GM04503 (cell line): ENCODE measurements at places on chromosomes 1 and 21.

GRCh38 chr21:15804247-15805005 is 74.6 kb downstream of the USP25 start:
- DNase-seq, result no peak

DNA sequence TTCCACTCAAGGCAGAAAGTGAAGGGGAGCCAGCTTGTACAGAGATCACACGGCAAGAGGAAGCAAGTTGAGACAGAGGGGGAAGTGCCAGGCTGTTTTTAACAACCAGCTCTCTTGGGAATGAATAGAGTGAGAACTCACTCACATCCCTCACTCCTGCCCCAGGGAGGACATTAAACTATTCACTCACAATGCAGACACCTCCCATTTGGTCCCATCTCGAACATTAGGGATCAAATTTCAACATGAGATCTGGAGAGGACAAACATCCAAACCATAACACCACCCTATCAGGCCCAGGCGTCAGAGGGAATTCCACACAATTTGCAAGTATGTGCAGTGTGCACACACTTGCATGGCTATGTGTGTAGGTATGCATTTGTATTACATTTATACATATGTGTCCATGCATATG is 62.7 kb downstream of the DMAP1 start:
- DNase-seq, result peak; percentile 39

DNA sequence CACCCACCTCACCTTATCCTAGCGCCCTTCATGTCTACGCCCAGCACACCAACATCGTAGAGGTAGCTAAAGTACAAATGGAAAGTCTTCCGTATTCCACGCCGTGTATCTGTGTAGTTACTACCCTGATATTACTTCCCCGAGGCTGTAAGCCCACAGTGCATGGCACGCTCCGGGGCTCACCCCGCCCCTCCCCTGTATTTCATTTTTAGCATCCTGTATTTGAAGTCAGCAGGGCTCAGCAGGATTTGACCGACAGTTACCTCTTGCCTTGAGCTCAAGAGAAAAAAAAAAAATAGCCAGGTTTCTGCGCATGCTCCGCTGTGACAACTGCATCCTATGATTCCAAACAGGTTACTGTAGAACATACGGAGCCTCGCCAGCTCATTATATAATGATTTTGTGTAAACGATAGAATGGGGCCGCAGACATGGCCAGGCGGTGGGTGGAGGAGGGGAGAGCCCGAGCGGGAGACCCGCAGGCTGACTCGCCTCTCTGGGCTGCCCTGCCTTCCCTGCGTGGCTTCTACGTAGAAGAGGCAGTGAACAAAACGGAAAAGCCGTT is 1.3 kb downstream of the ABCG1 start:
- no peak for DNase-seq

- DNase-seq, result no peak
These were observed 52.4 kb downstream of the HNRNPR start for GRCh38 chr1:23291706-23292105.

DNA sequence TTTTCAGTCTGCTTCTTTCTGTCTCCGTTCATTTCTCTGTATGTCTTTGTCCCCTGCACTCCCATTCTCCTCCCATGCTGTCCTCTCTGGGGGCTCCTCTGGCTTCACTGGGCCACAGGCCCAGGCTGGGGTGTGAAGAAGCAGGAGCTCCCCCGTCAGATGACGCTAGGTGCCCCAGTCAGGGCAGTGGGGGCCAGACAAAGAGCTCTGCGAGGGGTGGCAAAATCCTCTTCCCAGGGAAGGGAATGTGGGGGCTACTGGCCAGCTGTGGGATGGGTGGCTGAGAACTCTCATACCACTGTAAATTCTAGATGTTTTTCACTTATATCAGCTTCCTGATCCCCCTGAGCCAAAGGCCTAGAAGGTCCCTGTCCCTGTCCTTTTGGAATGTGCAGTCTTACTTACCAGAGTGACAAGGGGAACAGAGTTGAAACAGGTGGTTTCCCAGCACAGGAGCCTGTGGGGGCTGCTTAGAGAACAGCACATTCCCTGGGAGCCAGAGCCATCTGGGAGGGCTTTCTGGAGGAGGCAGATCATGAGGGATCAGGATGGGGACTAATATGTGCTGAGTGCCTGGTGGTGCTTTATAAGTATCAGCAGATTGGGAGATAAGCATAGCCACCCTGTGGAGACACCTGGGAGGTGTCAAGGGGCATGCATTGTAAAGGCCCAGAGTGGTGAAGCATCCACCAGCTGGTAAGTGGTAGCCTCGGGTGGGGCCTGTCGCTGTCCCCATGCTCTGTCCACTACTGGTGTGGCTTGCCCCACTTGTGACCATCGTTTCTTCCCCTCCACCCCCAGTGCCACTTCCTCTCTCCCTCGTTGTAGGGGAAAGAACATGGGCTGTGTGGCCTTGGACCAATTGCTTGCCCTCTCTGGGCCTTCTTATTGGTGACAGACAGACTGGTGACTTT is 10.1 kb upstream of the PADI1 start:
- no peak for DNase-seq

DNA sequence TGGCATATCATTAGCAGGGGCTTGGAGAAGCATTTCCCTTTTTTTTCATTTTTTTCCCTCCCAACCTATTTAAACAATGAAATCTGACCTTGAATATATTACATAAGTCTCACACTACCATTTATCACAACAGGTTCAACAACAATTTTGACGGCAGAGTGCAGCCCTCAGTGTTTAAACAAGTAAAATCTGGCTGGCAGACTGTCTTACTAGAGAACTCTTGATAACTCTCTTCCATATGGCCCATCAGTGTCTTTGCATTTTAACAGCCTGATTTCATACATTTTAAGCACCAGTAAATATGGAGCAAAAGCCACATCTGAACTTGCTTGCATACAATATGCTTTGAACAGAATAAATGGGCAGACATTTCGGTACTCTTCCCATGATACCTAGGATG is 213.0 kb downstream of the KCTD3 start:
- DNase-seq, result no peak

DNA sequence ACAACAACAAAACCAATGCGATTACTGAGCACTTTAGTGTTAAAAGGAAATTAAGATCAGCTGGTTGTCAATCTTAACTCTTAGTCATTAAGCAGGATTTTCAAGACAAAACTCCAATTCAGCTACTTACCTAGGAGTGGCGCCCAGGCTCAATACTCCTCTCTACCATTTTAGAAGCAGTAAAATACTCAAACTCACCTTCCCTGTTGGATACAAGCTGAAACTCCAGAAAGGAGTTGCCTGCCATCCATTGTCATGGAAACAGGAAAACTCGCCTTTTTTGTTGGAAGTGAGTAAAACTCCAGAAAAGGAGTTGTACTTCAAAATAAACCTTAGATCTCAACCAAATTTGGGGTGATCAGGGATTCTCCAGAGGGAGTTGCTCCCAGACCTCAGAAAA is 127.0 kb upstream of the F3 start:
- no peak for DNase-seq

DNA sequence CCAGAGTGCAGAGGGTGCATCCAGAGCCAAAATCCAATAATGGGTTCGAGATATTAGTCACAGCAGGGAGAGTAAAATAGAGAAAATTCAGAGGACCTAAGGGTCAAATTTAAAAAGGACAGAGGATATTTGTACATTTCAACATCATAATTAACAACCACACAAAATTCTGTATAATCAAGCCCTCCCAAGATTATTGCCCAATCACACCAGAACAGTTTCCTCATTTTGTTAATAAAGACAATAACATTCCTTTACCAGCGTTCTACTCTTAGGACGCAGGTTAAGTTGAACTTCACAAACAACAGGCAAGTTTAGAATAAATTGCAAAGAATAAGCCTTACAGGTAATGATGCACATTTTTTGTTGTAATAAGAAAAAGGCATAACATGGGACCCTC is 462.8 kb downstream of the PTPRC start:
- DNase-seq, result no peak

- DNase-seq, result no peak
These were observed 42.3 kb downstream of the ACTL8 start for GRCh38 chr1:17797478-17797877.

DNA sequence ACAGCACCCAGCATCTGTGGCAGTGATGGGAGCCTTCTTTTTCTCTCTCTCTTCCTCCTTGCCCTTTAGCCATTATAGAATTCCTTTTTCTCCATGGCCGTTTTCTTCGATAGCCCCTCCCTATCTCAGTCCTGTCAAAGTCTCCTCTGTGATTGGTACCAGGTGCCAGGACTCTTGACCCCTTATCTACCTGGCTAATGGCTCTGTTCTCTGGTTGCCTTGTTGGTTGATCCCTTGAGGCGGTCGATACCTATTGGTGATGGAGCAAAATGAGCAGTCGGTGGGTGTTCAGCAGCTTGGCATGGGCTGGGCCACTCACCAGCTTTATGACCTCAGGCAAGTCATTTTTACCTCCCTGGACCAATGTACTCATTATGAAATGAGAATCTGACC is 2.0 kb downstream of the ATF3 start:
- no peak for DNase-seq

GRCh38 chr1:210416681-210417080 is 88.0 kb downstream of the HHAT start:
- DNase-seq, result no peak

DNA sequence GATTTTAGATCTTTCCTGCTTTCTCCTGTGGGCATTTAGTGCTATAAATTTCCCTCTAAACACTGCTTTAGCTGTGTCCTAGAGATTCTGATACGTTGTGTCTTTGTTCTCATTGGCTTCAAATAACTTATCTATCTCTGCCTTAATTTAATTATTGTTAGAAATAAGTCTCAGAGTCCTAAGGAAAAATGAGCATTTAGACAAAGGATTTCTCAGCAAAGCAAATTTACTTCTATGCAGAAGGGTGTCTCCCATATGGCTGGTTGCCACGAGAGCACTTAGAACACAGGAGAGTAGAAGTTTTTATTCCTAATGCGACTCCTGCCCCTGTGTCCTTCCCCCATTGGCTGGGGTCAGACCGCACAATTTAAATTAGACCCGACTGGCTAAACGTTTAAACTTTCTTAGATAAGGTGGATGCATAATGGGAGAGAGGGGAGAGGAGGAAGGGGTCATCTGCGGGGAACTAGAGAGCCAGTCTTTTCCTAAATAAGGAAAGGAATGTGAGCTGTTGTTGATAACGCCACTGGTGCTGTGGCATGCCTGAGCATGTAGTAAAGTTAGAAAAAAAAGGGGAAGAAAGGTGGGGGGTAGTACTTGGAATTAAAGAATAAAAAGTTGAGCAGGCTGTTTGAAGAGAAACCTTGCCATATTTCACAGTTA is 170.2 kb downstream of the DYRK1A start:
- no peak for DNase-seq

DNA sequence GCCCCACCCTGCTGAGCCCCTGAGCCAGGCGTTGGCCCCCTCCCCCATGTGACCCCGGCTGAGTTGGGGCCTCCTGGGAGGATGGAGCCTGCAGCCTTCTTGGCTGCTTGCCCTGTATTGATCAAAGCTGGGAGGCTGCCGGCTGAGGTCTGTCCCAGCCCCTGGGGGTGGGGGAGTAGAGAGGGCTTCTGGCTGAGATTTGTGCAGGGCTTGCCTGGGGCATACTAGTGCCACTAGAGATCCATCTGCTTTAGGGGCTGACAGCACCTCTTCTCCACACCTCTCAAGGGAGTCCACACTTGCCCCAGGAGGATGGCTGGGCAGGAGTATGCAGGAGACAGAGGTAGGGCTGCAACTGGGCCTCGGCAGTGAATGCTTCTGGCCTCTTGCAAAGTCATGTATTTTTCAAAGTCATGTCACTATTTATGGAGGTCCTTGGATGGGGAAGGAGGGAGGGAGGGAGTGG is 53.6 kb upstream of the SSBP3 start:
- DNase-seq, result no peak

DNA sequence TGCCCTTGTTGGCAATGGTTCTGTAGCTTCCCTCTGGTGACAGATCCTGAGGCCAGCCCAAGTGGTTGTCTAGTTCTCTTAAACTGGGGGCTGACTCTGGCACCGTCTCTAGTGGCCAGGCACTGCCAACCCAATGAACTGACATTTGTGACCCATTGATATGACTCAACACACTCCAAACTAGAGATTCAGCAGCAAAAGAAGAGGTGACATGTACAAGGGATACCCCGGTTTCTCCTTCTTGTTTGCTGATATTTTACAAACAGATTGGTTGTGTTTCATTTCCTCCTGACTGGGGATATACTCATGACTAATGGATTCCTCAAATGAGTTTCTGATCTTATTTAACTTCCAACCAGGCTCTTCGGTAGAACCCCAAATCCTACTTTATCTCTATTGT is 65.9 kb upstream of the DNAJC6 start:
- no peak for DNase-seq

- DNase-seq, result no peak
These were observed 4.8 kb upstream of the SLAMF9 start for GRCh38 chr1:159958719-159959380.

DNA sequence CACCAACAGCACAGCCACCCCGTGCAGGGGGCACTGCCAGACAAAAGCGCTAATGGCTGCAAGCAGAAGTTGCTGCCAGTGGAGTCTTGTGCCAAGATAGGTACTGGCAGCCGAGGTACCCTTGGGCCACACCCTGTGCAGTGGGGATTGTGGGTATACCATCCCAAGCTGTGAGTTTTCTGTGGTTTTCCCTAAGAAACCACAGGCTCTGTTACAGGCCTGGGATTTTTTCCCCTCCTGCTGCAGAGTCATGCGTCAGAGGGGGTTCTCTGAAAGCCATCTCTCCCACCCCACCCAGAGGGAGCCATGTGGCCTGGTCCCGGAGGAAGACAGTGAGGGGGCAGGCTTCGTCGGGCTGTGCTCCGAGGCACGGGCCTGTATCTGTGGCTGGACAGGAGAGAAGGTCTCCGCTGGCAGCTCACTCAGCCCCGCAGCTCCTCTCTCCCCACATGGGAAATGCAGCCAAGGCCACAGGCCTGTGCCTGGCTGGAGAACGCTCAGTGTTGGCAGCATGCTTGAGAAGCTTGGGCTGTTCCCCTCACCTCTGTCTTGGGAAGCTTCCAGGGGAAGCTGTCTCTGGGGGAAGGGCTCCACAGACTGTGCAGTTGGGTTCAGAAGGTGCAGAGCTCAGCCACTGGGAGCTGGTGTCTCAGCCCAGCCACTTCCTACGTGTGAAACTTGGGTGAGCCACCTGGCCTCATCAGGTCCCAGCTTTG is 42.5 kb downstream of the NEK2 start:
- no peak for DNase-seq

GRCh38 chr1:220300442-220301121 is 28.3 kb upstream of the RAB3GAP2 start:
- peak; percentile 61 for DNase-seq

GRCh38 chr1:66993076-66993475 is 60.9 kb downstream of the SLC35D1 start:
- DNase-seq, result no peak

GRCh38 chr1:172431721-172432192 is 11.3 kb downstream of the C1orf105 start:
- no peak for DNase-seq

- no peak for DNase-seq
These were observed 132.2 kb upstream of the FOXD3 start for GRCh38 chr1:63190171-63190570.

- DNase-seq, result no peak
These were observed 274.8 kb upstream of the AJAP1 start for GRCh38 chr1:4379451-4380175.

GRCh38 chr1:201088395-201088794 is 23.8 kb downstream of the CACNA1S start:
- DNase-seq, result no peak

DNA sequence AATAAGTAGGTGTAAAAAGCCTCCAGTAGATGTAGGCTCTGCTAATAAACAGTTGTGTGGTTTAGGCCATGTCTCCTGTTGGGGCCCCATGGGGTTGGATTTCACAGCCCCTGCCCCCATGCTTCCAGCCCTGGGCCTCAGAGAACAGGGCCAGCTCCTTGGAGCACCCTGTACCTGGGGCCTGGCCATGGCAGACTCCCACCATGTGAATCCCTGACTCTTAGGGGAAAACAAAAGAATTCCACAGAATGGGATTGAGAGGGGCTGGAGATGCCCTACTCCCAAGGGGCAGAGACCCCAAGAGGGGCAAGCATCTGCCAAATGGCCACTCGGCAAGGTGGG is 11.5 kb downstream of the LRP8 start:
- DNase-seq, result no peak
